ENCODE measurements at places on chromosomes 6 and 20.

GRCh38 chr6:163813979-163814493 is 399.5 kb downstream of the QKI start:
- DNase-seq, result no peak

DNA sequence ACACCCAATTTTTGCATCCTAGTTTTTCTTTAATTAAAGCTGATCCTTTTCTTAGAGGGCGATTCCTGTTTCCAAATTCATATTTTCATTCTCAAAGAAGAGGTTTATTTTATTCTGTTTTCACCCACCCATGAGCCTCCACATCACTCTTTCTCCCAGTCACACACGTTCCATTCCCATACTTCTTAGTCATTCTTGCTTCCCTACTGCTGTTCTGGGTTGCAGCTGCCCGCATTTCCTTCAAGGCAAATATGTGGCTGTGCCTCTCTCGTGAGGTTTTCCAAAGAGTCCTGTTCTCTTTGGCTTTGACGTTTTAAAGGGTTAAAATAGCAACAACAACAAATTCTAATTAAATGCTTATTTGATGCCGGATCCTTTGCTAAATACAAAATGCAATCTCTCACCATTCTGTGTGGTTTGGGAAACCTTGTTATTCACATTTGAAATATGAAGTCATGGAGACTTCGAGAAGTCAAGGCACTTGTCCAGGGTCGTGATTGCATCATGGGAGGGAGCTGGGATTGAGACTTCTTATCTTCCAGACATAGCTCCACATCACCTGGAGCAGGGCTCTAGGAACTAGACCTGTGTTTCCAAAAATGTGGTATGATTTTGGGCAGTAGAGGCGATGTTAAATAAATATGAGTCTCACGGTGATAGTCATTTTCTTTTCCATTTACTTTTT is 126.6 kb downstream of the DOK5 start:
- no peak for DNase-seq

DNA sequence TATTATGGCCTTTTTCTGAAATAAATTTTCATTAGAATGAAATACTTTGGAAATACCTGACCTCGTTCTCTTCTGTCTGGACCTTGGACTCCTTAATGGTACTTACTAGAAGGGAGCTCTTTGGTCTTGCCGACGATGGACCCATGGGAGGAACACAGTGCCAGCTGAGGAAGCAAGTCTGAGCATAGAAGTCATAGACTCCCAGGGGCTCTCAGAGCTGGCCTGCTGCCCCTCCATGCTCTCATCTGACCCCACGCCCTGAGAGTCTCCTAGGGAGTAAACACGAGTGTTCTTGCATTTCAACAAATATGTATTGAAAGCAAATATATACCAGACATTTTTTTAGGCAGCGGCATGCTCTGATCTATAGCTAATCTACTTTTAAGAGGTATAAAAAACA is 87.8 kb downstream of the PLEKHG1 start:
- DNase-seq, result no peak

DNA sequence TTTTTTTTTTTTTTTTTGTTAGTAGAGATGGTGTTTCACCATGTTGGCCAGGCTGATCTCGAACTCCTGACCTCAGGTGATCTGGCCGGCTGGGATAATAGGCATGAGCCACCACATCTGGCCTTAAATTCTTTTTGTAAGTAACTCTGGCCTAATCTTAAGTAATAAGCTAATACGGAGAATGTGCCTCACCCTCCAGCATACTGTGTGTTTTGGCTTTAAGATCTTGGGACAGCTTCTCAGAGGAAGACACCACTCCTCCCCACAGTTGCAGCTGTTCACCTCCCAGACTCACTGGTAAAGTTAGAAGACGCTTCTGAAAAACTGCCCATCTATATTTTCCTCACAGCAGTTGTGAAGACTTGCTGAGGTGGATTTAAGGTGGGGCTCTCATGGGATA is 120.8 kb downstream of the CCDC170 start:
- no peak for DNase-seq

GRCh38 chr20:4702562-4703280 is 19.0 kb upstream of the PRND start:
- no peak for DNase-seq

- DNase-seq, result no peak
These were observed 160.5 kb upstream of the MMS22L start for GRCh38 chr6:97443408-97444080.

GRCh38 chr20:47031004-47031403 is 136.4 kb downstream of the EYA2 start:
- DNase-seq, result no peak

GRCh38 chr20:44319839-44320422 is 8.9 kb upstream of the FITM2 start:
- DNase-seq, result no peak

GRCh38 chr6:3341467-3341866 is 82.7 kb downstream of the PSMG4 start:
- DNase-seq, result no peak

DNA sequence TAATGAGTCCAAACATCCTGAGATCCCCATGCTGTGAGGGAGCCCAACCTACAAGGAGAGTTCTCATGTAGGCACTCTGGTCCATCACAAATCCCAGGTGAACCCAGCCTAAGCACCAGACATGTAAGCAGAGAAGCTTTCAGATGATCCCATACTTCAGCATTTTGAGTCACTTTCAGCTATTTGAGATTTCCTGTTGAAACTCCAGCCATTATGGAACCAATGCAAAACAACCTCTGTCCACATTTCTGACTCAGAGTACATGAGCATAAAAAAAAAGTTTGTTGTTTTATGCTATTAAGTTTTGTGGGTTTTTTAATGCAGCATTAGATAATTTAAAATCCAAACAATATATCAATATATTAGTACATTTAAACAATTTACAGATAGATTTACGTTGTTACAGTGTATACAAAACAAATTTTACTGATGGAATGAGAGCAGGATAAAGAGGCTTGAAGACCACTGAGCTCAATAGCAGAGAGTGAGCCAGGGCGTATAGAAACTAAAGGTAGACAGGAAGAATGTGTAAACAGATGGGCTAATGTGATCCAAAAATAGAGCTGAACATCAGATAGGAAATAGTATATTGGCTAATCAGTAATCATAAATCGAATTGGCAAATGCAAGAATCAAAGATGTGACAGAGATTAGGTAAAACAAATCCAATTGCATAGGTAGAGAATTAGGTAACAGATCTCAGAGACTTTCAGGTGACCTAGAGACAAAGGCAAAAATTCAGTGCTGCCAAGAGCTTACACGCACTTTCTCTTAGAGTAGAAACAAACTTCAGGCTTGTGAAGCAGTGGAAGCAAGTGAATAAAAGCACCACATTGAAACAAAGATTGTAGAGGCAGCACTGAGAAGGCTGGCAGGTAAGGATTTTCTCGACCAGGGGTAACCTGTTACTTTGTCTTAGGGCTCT is 36.2 kb upstream of the PLCB1 start:
- DNase-seq, result no peak

All from posterior cingulate gyrus (tissue), 11 donors.